ENCODE measurements at places on chromosomes 7 and 10.
A peak's percentile ranks its signal among the peaks of the same experiment; 100 is the strongest.

DNA sequence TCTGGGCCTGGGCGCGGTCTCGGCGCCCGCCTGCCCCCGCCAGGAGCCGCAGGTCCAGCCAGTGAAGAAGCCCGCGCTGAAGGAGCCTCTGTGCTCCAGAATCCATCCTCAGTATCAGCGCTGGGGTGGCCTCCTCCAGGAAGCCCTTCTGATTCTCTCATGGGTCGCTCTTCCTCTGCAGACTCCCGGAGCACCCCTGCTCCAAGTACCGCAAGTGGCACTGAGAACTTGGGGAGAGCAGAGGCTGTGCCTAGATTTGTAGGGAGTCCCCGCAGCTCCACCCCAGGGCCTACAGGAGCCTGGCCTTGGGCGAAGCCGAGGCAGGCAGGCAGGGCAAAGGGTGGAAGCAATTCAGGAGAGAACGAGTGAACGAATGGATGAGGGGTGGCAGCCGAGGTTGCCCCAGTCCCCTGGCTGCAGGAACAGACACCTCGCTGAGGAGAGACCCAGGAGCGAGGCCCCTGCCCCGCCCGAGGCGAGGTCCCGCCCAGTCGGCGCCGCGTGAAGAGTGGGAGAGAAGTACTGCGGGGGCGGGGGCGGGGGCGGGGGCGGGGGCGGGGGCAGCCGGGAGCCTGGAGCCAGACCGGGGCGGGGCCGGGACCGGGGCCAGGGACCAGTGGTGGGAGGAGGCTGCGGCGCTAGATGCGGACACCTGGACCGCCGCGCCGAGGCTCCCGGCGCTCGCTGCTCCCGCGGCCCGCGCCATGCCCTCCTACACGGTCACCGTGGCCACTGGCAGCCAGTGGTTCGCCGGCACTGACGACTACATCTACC, at the start of gene ALOX5:
Gene ALOX5 (plus strand): TSS at position 641 of the 774 bp plus-strand sequence. CDS start 64 bp downstream, at position 705.
- no peak for DNase-seq

DNA sequence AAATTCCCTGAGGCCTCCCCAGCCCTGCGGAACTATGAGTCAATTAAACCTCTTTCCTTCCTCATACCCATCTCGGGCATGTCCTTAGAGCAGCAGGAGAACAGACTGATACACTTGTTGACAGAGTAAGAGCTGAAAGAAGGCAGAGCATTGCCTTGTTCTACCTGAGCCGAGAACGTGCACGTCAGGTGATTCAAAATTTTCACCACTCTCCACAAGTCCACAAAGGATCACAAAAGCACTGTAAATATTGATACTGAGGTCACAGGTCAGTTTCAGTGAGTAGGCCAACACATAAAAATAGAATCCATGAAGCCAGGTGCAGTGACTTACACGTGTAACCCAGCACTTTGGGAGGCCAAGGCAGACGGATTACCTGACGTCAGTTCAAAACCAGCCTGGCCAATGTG, 27.8 kb downstream of the DCLRE1C start:
- no peak for DNase-seq

DNA sequence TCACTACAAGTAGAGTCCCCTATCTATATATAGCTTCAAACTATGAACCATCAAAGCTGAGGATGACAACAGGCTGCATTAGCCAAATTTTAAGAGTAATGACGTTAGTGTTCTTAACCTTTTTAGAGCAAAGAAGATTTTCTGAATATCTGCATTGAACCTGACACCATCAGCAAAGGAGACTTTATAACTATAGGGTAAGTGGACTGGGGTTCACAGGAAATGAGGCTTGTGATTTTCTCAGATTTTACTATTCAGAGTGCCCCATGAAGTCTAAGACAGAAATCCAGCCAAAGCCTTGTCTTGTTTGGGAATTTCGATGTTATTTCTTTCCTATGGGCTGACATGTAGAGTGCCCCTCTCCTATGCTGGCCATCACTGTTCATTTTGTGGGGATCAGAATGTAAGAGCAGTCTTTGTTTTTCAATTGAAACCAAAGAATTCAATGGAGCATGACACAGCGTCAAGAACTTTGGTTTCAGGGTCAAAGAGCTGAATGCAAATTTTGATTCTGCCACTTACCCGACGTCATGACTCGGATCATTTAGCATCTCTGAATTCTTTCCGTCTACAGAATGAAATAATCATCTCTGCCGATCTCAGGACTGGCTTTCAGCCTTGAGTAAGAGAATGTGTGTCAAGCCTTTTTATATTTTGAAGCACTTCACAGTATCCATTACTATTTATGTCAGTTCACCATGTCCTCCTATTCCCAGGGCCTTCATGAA, 52.7 kb downstream of the DENND11 start:
- DNase-seq, result no peak

DNA sequence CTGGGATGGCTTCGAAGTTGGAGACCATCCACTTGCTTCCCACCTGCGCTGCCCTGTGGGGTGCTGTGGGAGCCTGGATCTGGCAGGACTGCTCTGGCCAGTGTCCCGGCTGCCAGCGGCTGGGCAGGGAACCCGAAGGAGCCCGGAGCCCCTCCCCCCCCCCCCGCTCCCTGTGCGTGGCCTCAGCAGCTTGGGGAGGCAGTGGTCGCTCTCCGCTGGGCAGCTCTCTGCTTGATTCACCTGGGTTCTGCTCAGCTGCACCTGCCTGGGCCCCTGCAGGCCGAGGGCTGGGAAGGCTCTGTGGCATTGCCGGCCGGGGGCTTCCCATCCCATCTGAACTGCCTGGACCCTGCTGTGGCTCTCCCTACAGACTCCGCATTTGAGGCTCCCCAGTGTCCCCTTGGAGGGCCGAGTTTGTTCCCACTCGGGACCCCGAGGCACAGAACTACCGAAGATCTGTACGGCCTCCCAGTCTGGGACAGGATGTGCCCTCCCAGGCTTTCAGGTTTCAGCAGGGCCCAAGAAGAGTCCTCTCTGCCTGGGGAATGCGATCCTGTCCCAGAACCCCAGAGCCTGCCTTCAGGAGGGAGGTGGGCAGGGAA, 525.1 kb downstream of the TCERG1L start:
- no peak for DNase-seq

DNA sequence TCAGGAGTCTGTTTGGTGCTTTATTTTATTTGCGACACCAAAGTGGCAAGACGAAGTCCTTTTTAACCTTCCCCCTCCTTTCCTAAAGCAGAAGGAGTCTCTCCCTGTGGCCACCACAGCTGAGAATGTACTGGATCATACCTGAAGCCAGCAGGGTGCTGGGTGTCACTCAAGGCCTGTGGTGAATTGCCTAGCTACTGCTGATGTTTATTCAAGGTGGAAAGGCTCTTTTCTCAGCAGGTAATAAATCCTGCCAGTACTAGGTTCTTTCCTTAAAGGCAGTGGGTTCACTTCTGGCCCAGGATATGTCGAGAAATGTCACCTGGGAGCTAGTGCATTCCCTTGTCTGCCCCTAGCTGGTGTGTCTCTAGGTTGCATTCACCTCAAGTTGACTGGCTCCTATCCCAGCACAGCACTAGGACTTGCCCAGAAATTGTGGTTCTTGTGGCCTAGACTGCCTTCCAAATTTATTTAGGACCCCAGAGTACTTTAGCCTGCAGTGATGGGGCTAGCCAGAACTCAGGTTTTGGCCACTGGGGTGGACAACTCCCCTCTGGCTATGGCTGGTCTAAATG, 60.8 kb upstream of the FAM3C start:
- DNase-seq, result no peak

DNA sequence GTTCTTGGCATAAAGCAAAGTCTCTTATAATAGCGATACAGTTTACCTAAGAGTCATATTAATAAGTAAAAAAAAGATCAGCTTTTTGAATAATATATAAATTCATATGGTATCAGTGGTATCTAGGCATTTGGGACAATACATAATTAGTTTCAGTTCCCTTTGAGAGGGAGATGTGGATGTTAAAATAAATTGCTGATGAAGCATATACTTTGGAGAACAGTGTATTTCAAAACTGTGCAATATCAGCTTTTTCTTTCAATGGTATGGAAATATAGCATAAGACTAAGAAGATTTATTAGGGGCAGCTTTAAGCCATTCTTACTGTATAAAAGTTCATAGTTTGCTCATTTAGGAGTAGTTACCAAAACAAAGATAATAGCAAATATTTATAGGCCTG, 35.5 kb downstream of the MDFIC start:
- DNase-seq, result no peak

DNA sequence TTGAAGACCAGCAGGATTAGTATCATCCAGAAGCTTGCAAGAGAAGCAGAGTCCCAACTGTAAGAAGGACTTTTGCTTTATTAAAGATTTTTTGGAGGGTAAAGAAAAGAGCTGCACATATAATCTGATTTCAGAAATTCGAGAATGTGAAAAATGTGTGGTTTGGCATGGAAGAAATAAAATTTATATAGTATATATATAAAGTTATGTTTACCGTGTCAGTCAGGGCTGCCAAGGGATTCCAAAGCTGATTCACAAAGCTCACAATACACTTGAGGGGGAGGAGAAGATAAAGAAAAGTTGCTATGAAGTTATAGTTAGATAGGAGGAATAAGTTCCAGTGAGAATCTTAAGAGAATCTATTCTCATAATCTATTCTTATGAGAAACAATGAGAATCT, 231.8 kb upstream of the CACNA2D1 start:
- peak; percentile 59 for DNase-seq

GRCh38 chr10:106908225-106908624, 256.3 kb downstream of the SORCS1 start:
- DNase-seq, result no peak

DNA sequence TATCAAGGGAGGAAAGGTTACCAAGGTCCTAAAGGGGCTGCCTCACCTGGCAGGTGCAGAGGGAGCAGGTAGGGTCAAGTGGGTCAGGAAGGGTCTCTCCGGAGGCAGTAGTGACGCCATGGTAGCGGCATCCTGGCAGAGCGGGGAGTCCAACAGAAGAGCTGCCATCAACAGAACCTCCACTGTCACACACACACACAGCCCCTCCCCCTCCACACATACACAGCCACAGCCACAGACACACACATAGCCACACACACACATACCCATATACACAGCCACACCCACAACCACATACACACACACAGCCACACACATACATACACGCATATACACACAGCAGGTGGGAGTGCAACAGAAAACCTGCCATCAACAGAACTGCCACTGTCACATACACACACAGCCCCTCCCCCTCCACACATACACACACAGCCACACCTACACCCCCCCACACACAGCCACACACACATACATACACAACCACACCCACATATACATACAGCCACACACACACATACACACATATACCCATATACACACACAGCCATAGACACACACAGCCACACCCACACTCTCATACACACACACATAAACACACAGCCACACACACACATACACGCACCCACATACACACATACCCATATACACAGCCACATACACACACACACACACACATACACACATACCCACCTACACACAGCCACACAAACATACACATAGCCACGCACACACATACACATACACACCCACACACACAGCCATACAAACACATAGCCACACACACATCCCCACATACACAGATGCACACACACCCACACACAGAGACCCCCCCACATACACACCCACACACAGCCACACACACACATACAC, 23.1 kb downstream of the KCP start:
- DNase-seq, result no peak

- DNase-seq, result no peak
These were observed 58.3 kb downstream of the DPYSL4 start for GRCh38 chr10:132245056-132245455.

- DNase-seq, result peak; percentile 15
These were observed 122.8 kb upstream of the GDF10 start for GRCh38 chr10:47176903-47177868.

- no peak for DNase-seq
These were observed 101.6 kb downstream of the UBE2H start for GRCh38 chr7:129851174-129851573.

GRCh38 chr10:106399112-106399511, 765.4 kb downstream of the SORCS1 start:
- DNase-seq, result no peak

DNA sequence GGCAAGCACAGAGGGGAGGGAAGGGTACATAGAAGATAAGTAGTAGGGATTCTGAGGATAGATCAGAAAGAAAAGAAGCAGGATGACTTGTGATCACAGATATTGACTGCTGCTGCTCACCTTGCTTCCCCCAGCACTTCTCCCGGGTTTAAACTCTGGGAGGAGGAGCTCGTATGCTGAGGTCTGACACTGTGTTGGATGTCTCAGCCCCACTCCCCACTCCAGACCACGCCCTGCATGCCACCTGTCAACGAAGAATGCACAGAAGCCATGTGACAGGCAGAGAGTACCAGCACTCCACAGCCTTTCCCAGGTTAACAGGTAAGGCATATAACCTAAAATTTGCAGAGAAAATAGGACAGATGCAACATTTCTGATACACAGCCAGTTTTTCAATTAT, 388.9 kb downstream of the TNS3 start:
- DNase-seq, result no peak

DNA sequence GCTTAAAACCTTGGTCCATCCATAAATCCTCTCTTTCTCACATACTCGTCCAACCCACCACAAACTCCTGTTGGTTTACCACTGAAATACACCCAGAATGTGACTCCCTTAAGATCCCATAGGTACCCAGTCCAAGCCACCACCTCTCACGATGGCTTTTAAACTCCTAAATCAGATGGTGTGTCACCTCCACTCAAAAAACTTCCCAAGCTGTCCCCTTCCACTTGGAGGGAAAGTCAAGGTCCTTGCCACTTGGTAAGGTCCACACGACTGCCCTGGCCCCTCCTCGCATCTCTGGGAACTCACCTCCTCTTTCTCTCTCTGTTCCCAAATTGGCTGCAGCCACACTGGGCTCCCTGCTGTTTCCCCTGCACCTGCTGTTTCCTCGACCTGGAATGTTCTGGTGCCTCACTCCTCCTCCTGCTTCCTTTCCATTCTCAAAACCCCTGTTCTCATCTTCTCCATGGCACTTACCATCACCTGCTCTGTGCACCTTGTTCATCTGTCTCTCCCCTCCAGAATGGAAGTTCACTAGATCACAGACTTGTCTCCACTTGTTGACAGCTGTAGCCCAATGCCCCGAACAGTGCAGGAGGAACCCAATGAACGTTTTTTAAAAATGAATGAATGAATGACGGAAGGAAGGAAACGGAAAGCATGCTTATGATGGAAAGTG, 23.0 kb downstream of the ZFAND2A start:
- DNase-seq, result no peak

GRCh38 chr7:102983602-102984001, 70.8 kb downstream of the LRRC17 start:
- peak; percentile 51 for DNase-seq

- peak; percentile 49 for DNase-seq
These were observed 164.3 kb downstream of the BAMBI start for GRCh38 chr10:28841625-28842024.

- no peak for DNase-seq
These were observed 39.4 kb upstream of the PHF14 start for GRCh38 chr7:10934292-10934691.
